Stimulated activated CD4-positive, alpha-beta T cell treated with anti-CD3 and anti-CD28 coated beads, TNF-alpha, amount 100 ng/mL, for 1 hour (primary cell): ENCODE measurements at places on chromosomes 12 and 14.

DNA sequence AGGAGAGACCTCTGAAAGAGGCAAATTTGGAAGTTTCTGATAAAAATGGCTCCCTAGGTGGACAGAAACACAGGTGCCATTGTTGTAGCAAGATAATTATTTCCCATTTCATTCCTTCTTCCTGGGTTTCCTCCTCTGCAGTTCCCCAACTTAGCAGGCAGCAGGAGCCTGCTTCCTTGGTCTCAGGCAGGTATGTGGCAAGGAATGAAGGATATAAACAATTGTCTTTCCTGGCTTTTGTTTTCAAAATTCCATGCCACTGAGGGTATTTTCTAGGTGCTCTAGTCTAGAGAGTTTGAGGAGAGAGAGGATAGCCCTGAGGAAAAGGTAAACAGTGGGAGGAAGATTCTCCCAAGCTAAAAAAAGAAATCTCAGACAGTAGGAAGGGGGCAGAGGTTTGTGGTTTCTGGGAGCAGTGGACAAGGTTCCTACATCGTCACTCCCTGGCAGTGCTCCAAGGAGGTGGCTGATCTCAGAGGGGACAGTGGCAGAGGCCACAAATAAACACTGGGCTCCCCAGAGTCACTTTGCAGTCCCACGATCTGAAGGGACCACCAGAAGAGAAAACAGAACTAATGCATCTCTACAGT lies 82.6 kb upstream of the IGF1 start:
- no peak for DNase-seq

- no peak for DNase-seq
Measured at GRCh38 chr14:102154821-102155549, 15.3 kb downstream of the WDR20 start.

- DNase-seq, result no peak
Measured at GRCh38 chr14:100538351-100539002, 48.7 kb downstream of the BEGAIN start.

- no peak for DNase-seq
Measured at GRCh38 chr12:15444523-15444922, 122.2 kb downstream of the PTPRO start.

DNA sequence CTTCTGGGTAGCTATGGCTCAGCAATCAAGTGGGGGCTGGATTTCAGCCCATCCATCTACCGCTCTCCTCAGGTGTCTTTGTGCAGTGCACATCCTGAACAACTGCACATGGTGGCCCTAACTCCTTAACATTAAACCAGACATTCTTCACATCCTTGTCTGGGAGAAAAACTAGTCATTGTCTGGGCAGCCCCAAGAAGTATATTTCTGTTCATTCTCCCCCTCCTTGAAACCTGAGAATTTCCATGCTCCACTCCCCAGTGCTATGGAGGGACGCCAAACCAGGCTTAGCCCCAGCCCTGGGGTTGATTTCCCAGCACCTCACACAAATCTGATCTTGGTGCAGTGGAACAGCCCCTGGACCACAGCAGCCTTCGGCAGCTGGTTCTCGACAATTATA lies 13.4 kb downstream of the MYL2 start:
- no peak for DNase-seq

GRCh38 chr12:1705774-1706631 lies 15.1 kb downstream of the ADIPOR2 start:
- DNase-seq, result no peak

- DNase-seq, result no peak
Measured at GRCh38 chr12:132352896-132353800, 23.8 kb upstream of the GALNT9 start.

- no peak for DNase-seq
Measured at GRCh38 chr12:44076871-44077270, 241.0 kb downstream of the TMEM117 start.

GRCh38 chr14:99554757-99555531 lies 49.1 kb downstream of the CCDC85C start:
- DNase-seq, result no peak

DNA sequence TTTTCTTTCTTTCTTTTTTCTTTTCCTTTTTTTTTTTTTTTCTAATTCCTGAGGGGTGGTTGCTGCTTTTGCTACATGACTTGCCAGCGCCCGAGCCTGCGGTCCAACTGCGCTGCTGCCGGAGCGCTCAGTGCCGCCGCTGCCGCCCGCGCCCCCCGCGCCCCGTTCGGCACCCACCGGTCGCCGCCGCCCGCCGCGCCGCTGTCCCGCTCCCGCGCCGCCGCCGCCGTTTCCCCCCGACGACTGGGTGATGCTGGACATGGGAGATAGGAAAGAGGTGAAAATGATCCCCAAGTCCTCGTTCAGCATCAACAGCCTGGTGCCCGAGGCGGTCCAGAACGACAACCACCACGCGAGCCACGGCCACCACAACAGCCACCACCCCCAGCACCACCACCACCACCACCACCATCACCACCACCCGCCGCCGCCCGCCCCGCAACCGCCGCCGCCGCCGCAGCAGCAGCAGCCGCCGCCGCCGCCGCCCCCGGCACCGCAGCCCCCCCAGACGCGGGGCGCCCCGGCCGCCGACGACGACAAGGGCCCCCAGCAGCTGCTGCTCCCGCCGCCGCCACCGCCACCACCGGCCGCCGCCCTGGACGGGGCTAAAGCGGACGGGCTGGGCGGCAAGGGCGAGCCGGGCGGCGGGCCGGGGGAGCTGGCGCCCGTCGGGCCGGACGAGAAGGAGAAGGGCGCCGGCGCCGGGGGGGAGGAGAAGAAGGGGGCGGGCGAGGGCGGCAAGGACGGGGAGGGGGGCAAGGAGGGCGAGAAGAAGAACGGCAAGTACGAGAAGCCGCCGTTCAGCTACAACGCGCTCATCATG lies 654 bp downstream of the FOXG1 start:
- DNase-seq, result no peak

DNA sequence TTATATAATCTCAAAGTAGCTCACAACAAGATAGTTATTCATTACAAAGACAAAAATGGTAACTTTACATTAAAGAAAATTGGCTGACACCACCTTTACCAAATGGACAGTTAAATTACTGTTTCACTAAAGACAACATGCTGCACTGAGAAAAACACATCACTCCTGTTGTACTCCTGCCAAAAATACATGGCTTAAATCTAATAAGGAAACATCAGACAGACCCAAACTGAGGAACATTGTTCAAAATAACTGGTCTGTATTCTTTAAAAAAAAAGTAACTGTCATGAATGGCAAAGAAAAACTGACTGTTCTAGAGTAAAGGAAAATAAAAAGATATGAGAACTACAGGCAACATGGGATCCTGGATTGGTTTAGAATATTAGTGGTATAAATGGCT lies 151.3 kb upstream of the DCN start:
- DNase-seq, result no peak

- no peak for DNase-seq
Measured at GRCh38 chr12:31729705-31730104, 884 bp upstream of the AMN1 start.

DNA sequence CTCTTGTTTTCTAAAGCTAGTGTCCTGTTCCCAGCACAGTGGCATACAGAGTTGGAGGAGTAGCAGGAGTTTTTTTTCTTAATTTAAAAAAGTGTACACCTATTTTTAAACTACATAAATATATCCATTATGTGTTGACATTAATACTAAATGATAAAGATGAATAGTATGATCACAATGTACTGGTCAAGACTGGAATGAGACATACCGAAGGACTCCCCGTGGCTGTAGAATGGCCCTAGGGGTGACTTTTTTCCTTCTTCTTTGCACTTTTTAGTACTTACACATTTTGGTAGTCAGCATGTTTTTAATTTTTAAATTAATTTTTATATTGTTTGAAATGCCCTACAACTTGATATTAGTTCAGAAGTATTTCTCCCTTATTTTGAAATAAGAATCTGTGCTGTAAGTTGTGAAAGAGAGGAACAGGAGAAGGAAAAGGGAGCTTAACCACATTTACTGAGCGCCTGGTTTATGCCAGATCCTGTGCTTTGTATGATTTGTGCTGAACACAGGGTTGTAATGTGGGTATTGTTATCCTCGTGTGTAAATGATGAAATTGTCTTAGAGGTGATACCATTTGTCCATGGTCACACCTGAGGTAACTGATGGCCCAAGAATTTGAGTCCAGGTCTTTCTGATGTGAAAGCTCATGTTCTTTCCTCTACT lies 136.5 kb downstream of the TGFB3 start:
- no peak for DNase-seq

DNA sequence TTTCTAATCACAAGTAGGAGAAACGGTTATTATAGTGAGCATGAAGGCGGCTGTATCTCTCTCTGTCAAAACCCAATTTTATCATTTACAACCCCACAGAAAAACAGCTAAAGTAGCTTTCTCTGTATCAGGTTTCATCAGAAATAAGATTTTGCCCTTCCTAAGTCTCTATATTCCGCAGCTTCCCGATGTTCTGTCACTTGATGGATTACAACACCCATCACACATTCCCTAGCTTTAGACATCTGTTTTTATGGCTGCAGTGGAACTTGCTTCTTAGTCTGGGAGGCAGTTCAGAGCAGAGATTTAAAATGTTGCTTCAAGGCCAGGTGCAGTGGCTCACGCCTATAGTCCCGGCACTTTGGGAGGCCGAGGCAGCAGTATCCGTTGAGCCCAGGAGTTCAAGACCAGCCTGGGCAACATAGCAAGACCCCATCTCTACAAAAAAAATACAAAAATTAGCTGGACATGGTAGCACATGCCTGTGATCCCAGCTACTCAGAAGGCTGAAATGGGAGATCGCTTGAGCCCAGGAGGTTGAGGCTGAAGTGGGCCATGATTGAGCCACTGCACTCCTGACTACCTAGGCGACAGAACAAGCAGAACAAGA lies 27.6 kb upstream of the FOXN3 start:
- DNase-seq, result no peak

DNA sequence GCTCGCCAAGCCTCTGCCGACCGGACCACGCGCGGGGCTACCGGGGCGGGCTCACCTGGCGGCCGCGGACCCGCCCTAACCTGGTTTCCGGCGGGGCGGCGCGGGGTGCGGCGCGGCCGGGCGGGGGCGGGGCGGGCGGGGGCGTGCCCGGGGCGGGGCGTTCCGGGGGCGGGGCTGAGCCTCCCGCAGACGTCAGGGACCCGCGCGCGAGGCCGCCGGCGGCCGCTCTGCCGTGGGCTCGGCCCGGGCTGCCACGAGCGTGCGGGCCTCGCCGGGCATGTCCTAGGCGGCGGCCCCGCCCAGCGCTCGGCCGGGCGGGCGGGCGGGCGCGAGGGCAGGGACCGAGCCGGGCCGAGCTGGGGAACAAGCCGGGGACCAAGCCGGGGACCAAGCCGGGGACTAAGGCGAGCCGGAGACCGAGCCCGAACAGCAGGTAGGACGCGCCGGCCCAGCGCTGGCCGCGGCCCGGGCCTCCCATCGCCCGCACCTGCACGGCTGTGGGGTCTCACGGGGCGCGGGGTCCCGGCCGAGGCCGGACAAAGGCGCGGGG lies at the start of gene CEP170B:
Gene CEP170B, plus strand, starts transcription at position 188 of the 550 bp plus-strand sequence. CDS start 3,183 bp downstream, outside the sequence.
- peak; percentile 30 for DNase-seq

- no peak for DNase-seq
Measured at GRCh38 chr12:13046964-13047363, 2.8 kb downstream of the FAM234B start.

GRCh38 chr14:49641697-49642129 lies 6.7 kb upstream of the DNAAF2 start:
- DNase-seq, result no peak

DNA sequence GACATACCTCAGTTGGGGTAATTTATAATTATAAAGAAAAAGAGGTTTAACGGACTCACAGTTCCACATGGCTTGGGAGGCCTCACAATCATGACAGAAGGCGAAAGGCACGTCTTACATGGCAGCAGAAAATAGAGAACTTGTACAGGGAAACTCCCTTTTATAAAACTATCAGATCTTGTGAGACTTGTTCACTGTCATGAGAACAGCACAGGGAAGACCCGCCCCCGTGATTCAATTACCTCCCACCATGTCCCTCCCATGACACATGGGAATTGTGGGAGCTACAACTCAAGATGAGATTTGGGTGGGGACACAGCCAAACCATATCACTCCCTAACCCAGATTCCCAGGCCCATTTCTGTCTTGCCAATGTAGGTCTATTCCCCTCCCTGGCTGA lies 22.1 kb downstream of the MYO1H start:
- DNase-seq, result no peak

- no peak for DNase-seq
Measured at GRCh38 chr12:86349196-86349595, 93.0 kb upstream of the MGAT4C start.

GRCh38 chr12:127351481-127352010 lies 915.4 kb upstream of the TMEM132C start:
- DNase-seq, result no peak

DNA sequence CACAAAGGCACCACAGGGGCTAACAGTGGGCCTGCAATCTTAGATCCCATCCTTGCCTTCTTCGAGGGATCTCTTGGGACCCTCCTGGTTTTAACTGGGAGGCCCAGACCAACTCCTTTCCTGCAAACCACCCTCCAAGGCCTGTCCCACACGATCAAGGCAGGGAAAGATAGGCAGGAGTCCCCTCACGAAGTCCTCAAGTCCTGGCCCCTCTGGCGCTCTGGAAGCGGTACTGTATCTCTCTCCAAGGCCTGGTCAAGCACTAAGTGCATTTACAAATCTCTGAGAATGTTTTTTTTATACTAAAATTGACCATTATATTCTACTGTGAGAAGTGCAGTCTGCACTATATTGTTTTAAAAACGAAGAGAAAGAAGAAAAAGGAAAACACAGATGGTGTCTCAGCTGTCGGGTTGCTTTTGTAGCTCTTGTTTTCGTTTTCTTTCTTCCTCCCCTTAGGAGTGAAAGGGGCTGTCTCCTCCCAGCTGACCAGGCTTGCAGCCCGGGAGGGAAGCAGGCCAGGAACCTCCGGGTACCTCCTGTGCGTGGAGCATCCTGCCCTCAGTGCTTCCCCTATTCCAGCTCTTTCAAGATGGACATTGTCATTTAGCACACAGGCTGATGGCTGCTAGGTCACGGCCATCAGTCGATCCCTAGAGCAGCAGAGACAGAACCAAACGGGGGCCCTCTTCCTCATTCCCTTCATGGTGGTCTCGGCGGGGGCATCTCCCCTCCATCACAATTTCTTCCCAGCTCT lies 56.7 kb downstream of the FAM222A start:
- DNase-seq, result no peak

DNA sequence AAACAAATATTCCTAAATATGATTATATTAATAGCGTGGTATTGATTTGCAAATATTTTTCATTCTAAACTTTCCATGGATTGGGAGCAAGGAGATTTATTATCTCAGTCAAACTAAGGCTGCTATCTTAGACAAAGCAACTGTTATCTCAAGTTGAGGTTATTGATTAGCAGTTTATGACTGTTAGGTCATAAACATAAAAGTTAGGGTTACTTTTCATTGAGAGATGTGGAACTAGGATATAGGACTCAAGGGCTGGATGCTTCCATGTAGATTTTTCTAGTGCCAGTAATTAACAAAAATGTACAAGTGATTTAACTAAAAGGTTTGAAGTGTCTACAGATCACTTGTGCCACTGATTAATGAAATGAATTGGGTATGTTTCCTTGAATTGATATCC lies 19.1 kb downstream of the SCFD1 start:
- DNase-seq, result no peak

- no peak for DNase-seq
Measured at GRCh38 chr12:90128526-90128925, 419.9 kb upstream of the ATP2B1 start.

GRCh38 chr14:32934881-32935633 lies 3.6 kb upstream of the NPAS3 start:
- no peak for DNase-seq
